ENCODE measurements at places on chromosomes 4 and X.
A peak's percentile ranks its signal among the peaks of the same experiment; 100 is the strongest.

DNA sequence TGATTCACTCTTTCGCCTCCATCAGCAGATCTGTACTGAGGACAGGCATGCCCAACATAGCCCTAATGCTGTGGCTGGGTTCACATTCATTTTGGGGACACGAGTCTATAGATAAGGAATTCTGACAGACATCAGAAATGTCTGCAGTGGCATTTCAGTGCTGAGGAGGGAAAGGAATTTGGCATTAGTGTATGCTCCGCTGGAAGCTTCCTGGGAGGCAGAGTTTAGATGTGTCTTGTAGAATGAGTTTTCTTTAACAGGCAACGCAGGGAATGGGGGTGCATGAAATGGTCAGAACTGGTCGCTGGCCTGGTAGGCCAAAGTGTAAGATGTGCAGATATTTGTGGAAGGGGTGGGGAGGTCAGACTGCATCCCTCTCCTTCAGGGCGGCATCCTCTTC, 43.5 kb upstream of the ZNF518B start:
- no peak for DNase-seq

DNA sequence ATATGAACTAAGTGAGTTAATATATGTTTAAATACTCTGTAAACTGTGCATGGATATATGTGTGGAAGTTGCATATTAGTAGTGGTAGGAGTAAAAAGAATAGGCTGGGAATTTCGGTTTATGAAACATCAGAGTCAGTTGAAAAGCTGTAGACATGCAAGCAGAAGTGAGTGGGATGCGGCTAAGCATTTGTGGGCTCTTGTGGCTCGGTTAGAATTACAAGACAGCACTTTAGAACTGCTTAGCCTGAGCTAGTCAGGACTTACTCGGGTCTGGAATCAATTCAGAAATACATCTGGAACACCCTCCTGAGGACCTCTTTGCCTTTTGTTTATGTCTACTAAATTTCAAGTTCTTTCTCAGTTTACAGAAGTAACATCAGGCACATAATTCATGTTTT, 93.6 kb downstream of the AFF2 start:
- DNase-seq: no peak

GRCh38 chrX:41542135-41542534, 95.0 kb downstream of the NYX start:
- DNase-seq: no peak

DNA sequence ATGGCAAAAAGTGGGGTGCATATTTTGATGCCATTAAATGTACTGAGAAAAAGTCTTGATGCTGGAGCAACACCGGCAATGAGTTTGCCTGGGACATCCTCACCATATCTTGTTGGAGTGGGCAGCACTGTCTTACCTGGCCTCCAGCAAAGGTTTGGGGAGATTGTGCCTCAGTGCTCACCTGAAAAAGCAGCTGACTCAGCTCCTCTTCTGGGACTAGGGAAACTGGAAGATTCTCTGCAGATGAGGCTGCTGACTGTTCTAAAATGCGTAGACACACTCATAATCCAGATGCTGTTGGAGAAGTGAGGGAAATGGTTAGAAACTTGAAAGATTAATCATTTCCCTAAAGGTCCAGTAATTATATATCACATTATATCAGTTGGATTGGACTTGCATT, 593.7 kb upstream of the HS3ST1 start:
- no peak for DNase-seq

- DNase-seq: no peak
Measured at GRCh38 chr4:7434766-7435150, at the start of gene PSAPL1. PSAPL1 (minus strand) TSS chr4:7434930; CDS start chr4:7434879, 51 bp downstream.

DNA sequence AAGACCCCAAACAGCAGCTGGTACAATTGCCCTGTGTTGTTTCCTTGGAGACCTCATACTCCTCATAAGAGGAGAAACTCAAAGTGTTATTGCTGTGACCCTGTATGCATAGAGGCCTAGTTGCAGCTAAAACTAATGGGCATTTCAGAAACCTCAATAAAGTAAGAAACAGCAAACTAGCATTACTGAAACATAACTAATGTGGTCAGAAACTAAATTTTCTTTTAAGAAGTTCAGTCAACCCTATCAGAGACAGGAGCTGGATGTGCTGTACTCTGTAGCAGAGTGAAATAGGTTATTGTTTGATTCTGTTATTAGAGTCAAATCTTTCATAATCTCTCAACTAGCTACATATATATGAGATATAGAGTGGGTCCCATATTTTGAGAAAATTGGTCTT, 257.5 kb upstream of the IRS4 start:
- DNase-seq: no peak

DNA sequence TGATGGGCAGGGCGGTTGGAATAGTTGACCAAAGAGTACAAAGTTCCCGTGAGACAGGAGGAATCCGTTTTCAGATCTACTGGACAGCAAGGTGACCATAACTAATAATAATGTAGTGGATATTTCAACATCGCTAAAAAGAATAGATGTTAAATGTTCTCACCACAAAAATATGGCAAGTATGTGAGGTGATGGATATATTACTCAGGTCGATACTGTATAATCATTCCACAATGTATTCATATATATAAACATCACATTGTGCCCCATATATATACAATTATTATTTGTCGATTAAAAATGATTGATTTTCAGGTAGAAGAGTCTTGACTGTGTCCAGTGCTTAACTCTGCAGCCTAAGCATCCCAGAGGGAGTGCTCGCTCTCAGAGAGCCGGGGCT, 141.6 kb upstream of the TENM3 start:
- no peak for DNase-seq

GRCh38 chr4:74244049-74244448, 64.2 kb upstream of the EPGN start:
- DNase-seq: no peak

- no peak for DNase-seq
Measured at GRCh38 chr4:4320951-4321714, 31.1 kb downstream of the ZBTB49 start.

DNA sequence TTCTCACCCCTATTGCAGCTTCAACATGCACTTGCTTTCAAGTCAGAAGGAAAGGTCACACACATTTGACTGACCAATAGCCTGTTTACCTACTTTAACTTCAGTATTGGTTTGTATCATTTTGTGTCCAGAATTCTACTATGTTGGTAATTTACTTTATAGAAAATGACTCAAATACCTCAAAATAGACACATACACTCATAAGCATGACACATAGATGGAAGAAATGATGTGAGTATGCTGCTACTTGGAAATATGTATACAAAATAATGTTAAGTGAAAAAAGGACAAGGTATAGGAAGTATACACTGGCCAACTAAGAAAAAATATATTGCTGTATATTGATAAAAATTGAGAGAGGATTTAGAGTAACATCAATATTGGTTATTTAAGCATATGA, 98.8 kb upstream of the CASK start:
- DNase-seq: no peak

- no peak for DNase-seq
Measured at GRCh38 chr4:162352580-162353107, 188.8 kb upstream of the FSTL5 start.

DNA sequence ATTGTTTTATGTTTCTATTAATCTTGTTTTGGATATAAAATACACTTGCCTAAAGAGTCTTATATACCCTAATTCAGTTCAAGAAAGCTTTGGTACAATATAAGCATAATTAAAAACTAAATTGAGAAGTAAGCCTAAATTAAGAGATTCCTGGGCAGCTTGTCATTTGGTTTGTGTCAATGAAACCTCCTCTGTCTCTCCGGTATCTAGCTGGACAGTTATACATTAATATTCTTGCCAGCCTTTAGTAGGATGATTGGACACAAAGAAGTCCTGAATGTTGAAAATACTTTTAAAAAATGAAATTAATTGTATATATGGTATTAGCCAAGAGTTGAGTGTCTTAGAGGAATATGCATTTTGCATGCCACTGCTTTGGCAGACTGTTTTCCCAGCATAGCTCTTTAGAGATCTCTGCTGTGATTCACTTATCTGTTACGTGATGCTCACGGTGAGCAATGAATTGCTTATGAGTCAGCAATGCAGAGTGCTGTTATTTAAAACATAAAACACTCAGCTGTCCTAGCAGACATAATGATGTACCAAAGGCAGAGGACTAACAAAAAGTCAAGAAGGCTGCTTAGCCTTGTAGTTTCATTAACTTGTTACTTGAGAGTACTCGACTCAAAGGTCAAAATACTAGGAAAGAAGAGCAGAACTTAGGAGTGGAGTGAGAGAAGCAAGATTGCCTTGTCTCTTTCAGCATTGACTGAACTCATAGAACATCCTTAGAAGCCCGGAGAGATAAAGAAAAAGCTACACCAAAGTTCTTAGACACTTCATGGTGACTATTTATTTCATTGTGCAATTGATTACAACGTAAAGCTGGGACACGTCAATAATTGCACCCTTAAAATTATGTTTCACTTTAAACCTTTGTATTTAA, 1296.1 kb upstream of the PCDH7 start:
- DNase-seq: no peak

- no peak for DNase-seq
Measured at GRCh38 chr4:185582651-185583400, 47.5 kb upstream of the PDLIM3 start.

GRCh38 chr4:47484168-47484567, 907 bp upstream of the ATP10D start:
- DNase-seq: no peak

DNA sequence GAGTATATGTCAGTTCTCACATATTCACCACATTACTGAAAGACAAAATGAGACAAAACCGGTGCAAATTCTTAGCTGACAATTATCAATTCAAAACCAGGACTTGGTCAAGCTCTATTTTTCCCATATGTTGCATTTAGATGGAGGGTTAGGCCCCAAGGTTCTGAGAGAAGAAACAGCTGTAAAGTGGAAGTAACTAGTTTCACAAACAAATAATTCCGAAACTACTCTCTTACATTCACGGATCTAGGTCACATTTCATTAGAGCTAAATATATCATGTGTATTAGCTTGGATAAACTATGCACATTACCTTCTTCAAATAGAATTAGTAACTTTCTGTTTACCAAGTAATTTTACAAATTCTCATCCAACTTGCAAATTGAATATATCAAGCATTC, 3.7 kb upstream of the GABRA2 start:
- DNase-seq: no peak

DNA sequence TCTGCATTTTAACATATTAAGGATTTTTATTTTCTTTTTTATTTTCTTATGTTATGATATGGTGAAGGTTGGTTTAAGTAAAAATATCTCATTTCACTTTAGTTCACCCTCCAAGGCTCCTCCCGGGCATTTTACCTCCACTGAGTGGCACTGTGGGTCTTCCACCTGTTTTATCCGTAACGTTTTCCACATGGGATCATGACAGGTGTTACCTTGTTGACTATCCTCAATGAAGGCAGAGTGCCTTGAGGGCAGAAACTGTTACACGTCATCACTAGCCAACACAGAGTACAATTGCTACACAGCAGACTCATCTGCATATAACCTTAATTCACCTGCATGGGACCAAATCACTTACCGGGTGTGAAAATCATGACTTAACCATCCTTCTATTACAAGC, 105.8 kb downstream of the GEMIN8 start:
- no peak for DNase-seq

- no peak for DNase-seq
Measured at GRCh38 chrX:37644381-37645305, 40.9 kb upstream of the XK start.

GRCh38 chr4:86660401-86660800, 66.3 kb downstream of the PTPN13 start:
- DNase-seq: no peak

- DNase-seq: no peak
Measured at GRCh38 chr4:16018061-16018676, 55.2 kb upstream of the FGFBP2 start.

DNA sequence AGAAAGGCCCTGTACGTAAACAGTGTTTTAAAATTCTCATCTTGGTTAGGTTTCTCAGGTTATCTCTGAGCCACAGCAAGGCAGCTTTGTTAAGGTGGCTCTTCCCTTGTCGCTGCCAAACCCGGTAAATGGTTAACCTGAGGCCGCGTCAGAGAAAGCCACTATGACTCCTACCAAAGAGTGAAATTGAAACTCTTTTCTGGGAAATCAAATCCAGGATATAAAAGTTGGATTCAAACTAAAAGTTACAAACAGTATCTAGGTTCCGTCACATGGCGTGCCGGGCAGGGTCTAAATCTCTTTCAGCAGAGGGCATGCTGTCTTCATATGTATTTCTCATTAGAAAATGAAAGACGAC, 433 bp downstream of the MMAA start:
- no peak for DNase-seq

GRCh38 chr4:160143574-160143973, 1040.7 kb downstream of the RAPGEF2 start:
- DNase-seq: no peak

GRCh38 chrX:5823903-5824302, 404.8 kb downstream of the NLGN4X start:
- no peak for DNase-seq

GRCh38 chrX:134177527-134177926, 59.5 kb upstream of the CCDC160 start:
- no peak for DNase-seq

- DNase-seq: peak; percentile 1
Measured at GRCh38 chr4:70183168-70183939, 12.2 kb upstream of the ODAM start.

- DNase-seq: no peak
Measured at GRCh38 chr4:23814996-23815660, 74.7 kb downstream of the PPARGC1A start.

DNA sequence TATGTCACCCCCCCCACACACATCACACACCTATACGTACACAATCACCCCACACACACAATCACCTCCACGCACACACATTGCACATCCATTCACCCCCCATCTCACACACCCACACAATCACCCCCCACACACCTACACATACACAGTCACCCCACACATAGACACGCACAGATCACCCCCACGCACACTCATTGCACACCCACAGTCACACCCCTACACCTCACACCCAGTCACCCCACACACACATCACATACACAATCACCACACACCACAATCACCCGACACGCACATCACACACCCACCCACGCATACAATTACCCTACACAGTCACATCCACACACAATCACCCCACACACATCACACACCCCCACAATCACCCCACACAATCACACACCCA, 15.9 kb upstream of the TADA2B start:
- DNase-seq: no peak

DNA sequence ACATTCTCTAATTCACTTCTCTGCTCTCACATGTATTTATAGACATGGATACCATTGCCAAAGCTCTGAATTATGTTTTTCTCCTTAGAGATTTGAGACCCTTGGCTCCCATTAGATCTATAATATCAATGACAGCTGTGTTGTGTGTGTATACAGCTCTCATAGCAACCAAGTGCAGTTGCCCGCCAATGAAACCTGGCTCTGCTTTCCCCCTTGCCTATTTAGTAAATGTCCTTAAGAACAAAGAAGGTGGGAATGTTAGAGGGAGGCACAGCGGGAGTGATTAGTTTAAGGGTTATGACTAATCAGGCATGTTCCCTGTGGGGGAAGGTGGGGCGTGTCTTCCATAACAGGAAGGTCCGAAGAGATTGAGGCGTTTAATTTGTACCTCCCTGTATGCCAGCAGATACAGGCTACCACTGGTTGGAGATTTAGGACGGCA, 100.5 kb upstream of the TBC1D9 start:
- DNase-seq: no peak
